Aorta (tissue), 5 donors: ENCODE measurements at places on chromosomes 6 and 20. TPM values are rescaled to one million over a fixed set of nuclear protein-coding genes. Genes with fewer than 3 reads are reported as not detected.

The LRFN2 gene
- not detected for polyA plus RNA-seq

The USP49 gene
- 1.3 TPM for polyA plus RNA-seq

The SCRT2 gene
- not detected for polyA plus RNA-seq

The SNX21 gene
- 117 TPM for polyA plus RNA-seq

The CD40 gene
- 8.6 TPM for polyA plus RNA-seq
